ENCODE measurements at places on chromosomes 6 and 20.

DNA sequence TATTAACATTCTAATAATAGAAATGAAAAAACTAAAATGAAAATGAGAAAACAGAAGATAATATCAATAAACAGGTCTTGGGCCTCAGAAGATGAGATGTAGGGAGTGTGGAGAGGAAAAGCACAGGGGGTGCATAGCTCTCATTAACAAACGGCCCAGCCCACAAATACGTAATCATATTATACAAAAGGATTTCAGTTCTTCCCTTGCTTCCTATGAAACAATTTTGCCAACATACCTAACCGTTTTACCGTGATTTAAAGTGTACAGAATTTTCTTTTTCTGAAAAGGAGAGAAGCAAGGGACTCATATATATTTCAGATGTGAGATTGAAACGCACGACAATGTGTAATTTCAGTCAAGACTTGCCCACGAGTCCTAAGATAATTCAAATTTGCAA is 136.0 kb downstream of the HFE start:
- no peak for DNase-seq

DNA sequence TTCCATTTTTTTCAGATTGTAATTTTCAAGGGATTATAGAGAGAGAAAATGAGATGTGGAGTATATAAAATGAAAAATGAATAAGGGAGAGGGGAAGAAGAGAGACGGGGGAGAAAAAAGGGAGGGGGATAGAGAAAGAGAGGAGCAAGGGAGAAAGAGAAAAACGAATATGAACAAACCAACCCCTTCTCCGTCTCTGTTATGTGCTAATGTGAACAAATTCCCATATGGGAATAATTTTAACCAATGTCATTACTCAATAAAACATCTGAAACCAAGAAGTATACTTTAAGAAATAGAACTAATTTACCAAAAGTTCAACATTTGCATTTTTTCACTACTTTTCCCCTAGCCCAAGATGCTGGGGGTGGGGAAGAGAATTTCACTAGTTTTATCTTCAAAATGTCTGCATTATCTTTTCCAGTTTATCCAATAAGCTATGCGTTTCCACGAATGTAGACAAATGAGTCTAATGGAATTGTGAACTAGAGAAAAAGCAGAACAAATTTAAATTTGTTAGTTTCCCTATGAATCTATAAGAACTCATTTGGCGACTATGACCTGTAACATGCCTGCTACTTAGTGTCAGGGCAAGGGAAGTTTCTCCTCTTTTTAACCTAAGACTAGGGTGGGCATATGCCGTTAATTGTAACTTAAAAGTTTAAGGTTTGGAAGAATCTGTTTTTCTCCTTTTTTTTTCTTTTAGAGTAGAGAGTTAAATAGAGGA is 286.3 kb downstream of the BTBD9 start:
- no peak for DNase-seq

DNA sequence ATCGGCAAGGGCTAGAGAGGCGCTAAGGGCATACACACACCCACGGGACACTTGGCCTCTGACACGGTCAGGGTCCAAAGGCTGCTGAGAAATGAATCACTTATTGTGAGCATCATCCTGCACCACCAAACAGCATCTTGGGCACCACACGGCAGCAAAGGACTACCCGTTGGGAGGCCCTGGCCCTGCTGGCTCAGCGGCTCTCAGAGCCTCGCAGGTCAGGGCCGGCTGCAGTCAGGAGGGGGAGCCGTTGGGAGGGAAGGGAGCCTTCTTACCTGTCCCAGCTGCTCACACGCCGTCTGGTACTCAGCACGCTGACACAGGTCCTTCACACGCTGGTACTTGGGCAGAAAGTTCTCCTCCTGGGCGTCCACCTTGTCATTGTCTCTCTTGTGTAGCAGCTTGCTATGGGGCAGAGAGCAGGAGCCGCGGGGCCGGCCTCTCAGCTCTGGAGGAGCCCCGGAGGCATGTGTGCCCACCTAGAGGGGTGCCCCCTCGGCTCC is 109.0 kb downstream of the SULF2 start:
- DNase-seq = no peak

DNA sequence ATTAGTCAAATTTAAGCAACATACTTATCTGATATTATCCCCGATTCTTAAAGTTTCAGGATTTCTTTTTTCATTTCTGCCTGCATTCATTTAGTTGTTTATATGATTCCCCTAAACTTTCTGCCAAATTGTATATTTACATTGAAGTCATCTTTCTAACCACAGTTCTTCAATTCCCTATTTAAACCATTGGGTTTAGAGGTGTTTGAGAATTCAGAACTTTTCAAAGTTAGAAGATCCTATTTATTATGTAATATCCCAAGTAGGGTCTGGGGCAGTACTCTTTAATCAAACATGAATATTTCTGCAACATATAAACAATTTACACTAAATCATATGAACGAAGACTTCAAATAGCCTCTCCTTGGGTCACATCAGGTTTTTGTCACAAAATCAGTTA is 52.9 kb downstream of the KLHL31 start:
- no peak for DNase-seq

DNA sequence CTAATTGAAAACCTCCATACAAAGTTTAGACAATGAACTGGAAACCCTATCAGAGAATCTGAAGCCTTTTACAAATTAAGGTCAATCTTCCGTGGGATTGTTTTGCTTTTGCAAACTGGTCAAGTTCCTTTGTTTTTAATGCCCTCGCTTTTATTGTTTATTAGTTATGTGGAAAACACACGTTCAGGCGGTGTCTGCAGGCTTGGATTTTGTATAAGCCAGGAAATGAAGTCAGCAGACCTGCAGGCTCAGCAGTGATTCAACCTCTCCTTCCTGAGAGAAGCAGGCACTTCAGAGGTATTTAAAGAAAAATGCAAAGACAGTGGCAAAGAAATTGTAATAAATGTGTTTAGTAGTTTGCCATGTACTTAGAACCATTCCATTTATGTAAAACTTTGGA is 103.4 kb upstream of the PDE10A start:
- DNase-seq = no peak

GRCh38 chr20:584161-584970 is 25.7 kb downstream of the TCF15 start:
- DNase-seq = no peak

DNA sequence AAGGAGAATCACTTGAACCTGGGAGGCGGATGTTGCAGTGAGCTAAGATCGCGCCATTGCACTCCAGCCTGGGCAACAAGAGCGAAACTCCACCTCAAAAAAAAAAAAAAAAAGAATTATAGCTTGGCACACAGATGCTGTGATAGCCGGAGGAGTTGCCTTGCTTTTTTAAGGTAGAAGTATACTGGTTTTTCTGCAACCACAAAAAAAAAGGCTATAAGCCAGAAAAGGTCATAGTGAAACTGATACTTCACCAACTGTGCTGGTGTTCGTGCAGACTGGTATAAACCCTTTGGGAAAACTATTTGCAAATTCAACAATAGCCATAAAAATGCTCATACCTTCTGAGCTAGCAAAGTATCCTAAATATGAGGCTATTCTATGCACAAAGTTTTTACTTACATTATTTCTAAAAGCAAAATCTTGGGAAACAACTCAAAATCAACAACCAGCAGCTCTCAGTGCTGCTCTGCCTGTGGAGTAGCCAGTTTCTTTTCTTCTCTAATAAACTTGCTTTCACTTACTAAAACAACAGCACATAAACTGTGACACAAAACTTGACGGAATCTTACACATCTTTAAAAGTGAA is 44.0 kb downstream of the B4GALT5 start:
- DNase-seq = no peak

GRCh38 chr20:1764136-1765033 is 106.8 kb upstream of the SIRPG start:
- no peak for DNase-seq

- DNase-seq = no peak
Observed at GRCh38 chr20:37816726-37817125, 86.2 kb upstream of the VSTM2L start.

GRCh38 chr6:72348926-72349325 is 272.9 kb upstream of the KCNQ5 start:
- no peak for DNase-seq

DNA sequence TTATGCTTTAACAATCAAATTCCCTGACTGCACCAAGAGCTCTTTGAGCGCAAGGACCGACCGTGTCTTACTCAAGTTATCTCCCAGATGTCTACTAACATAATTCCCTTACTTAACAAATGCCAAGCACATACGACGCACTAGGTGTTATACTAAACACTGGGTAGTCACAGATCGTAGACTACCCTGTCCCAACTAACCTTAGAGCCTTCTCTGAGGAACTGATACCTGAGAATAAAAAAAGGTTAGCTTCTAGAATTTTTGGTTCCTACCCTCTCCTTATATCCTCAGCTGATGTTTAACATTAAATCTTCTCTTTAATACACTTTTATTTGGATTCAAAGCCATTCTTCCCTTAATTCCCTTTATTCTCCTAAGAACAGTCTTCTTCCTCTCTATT is 38.5 kb downstream of the EPB41L2 start:
- DNase-seq = no peak

DNA sequence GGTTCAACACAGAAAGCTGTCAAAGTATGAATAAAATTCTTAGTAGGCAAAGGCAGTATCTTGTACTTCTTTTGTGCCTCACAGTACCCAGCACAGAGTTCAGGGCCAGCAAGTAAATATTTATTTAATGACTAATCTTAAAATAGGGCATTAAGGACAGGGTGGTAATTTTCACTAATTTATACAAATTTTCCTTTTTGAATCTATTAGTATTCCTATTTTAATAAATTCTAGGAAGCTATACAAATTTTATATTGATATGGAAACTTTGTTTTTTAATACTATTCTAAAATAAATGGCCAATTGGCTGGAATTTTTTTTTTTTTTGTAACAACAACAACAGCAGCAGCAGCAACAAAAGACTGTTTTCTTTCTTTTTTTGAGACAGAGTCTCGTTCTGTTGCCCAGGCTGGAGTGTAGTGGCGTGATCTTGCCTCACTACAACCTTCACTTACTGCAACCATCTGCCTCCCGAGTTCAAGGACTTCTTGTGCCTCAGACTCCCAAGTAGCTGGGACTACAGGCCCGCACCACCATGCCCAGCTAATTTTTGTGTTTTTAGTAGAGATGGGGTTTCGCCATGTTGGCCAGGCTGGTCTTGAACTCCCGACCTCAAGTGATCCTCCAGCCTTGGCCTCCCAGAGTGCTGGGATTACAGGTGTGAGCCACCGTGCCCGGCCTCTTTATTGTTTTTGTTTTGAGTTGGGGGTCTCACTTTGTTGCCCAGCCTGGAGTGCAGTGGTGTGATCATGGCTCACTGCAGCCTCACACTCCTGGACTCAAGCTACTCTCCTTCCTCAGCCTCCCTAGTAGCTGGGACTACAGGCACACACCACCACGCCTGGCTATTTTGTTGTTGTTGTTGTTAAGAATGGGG is 85.2 kb downstream of the FKBP5 start:
- DNase-seq = no peak

GRCh38 chr6:41252401-41253169 is 24.4 kb downstream of the TREML4 start:
- DNase-seq = no peak

- DNase-seq = no peak
Observed at GRCh38 chr20:53786071-53786444, 192.4 kb upstream of the ZNF217 start.

DNA sequence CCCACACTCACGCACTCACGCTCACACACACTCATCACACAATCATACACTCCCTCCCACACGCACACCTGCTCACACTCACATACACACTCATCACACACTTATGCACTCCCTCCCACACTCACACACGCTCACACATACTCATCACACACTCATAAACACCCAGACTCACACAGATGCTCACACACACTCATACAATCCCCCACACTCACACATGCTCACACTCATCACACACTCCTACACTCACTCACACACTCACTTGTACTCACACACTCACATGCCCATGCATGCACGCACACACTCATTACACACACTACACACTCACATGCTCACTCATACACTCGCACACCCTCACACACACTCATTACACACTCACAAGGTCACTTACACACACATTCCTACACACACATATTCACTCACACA is 131.1 kb upstream of the PDE10A start:
- DNase-seq = no peak

DNA sequence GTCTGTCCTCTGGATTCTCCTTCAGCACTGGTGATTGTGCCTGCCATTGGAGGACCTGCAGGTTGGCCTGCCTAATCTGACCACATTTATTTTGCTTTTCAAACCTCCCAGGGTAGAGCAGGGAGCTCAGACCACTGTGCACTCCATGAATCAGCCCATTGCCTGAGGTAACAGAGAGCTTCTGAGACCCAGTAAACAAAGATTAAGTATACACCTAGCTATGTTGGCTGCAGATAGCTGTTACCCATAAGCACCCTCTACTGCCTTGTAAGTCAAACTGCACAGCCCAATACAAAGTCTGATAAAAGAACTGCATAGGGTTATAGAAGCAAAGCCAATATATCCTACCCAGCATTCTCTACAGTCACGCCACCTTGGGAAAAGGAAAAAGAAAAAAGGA is 338.7 kb downstream of the HTR1B start:
- DNase-seq = no peak

- DNase-seq = no peak
Observed at GRCh38 chr6:144265390-144265789, 19.7 kb upstream of the UTRN start.

DNA sequence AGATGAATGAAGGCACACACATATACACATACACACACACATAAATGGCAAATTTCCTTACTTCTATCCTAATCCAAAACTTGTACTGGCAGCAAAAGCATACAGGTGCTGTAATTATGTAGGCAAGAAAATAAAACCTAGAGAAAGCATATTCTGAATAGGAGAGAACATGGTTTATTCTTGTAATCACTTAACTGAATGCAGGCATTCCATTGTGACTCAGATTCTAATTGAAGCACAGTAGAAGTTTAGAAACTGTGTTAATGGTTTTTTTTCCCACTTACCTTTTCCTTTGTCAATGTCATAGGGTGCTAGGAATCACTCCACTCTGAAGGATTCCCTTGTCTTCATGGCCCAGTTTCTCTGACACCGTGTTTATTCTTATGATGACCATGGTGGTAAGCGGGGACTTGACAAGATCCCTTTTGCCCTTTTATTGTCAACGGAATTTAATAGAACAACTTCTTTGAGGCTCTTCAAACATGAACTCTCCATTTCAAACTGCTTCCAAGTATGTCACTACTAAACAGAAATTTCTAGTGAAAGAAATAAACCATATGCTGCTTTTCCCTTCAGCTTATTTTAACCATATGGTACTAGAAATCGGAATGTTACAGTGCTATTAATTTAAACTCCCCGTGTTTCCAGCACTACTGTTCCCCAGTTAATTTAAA is 164.2 kb downstream of the OGFRL1 start:
- no peak for DNase-seq

DNA sequence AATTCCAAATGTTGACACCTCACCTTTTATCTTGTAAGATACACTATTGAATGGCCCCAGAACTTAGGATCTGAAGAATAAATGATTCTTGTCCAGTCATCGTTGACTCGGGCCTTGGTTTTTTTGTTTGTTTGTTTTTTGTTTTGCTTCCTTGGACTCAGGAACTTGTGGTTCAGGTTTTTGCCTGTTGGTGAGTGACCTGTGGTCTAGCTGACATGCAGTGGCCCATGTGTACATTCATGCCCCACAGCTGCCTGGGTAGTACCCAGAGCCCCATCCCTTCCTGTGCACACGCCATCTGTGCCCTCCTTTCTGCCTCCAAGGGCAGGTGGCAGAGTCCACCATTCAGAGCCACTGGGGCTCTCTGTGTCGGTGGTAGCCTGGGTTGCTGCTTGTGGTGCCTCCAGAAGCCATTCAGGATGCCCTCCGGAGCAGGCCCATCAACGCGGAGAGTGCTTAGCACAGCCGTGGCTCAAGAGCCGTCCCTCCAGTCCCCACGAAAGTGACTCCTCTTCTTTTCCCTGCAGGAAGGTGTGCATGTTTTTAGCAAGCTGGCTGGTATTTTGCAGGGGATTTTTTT is 85.9 kb downstream of the SYNJ2 start:
- no peak for DNase-seq
